Chondrocyte (in vitro differentiated cells): ENCODE measurements at places on chromosomes 4 and X. TPM values are rescaled to one million over a fixed set of nuclear protein-coding genes. Genes with fewer than 3 reads are reported as not detected.

The ARHGAP36 gene
- not detected in 3 replicates for total RNA-seq

GRCh38 chrX:70134116-70134477 lies 850 bp downstream of the IGBP1 start:
- DNase-seq = no peak

GRCh38 chr4:152735396-152735859 lies 44.1 kb downstream of the TIGD4 start:
- no peak for DNase-seq

GRCh38 chrX:102846544-102847236 lies 90.4 kb upstream of the RAB40AL start:
- DNase-seq = no peak

DNA sequence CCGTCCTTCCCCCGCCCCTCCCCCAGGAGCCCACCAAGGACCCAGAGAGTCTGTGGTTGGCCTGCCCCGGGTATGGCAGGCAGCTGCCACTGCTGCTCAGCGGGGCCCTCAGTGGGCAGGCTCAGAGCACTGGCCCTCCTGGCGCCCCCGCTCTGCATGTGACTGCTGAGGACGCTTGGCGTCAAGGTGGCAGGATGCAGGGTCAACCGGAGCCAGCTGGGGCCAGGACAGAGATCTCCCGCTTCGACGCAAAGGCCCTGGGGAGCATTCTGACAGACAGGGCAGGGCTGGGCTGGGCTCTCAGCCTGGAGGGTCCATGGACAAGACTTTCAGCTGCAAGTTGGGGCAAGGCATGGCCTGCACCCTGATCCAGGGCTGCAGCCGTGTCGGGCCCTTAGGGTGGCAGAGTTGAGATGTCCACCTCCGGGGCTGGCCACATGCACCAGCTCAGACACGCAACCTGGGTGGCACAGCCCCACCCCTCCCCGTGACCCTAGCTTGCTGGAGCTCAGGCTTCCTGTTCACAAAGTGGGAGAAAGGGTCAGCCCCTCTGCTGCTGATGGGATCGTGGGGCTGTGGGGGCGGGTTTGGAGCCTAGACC lies 30.3 kb downstream of the LRPAP1 start:
- no peak for DNase-seq

DNA sequence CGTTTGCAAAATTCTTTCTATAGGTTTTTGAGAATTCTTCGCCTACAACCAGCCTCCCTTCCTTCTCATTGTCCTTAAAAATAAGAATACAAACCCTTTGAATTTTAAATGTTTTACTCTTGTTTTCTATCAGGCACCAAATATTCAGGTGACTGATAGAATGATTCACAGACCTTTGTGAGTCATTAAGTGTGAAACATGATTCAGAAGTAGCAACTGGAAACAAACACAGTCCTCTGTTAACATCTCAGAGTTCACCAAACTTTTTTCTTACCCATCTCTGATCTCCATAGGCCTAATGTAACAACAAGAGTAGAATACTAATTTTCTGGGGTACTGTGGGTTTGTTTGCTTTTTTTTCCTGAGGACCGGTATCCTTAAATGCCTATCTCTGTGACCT lies 63.4 kb upstream of the MAB21L2 start:
- DNase-seq = no peak

DNA sequence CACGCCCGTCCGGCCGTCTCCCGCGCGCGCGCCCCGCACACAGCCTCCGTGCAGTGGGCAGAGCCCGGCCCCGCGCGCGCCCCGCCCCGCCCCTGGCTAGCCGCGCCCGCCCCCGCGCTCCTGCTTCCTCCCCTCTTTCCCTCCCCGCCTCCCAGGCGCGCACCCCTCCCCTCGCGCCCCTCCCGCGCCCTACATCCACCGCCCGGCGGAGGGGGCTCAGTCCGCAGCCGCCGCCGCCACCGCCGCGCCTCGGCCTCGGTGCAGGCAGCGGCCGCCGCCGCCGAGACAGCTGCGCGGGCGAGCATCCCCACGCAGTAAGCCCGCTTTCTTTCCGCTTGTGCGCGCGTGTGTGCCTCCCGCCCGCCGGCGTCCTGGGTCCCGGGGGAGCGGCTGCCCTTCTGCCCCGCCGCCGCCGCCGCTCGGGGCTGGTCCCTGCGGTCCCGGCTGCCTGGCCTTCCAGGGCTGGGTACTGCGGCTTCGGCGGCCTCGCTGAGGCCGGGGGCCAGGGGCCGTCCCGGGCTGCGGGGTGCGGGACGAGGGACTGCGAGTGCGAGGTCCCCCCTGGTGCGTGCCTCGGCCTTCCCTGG lies at the start of gene FHL1:
Gene FHL1, plus strand, starts transcription at position 219 of the 587 bp plus-strand sequence.
- no peak for DNase-seq
